Common myeloid progenitor, CD34-positive (primary cell): ENCODE measurements at places on chromosomes 6 and 20.

DNA sequence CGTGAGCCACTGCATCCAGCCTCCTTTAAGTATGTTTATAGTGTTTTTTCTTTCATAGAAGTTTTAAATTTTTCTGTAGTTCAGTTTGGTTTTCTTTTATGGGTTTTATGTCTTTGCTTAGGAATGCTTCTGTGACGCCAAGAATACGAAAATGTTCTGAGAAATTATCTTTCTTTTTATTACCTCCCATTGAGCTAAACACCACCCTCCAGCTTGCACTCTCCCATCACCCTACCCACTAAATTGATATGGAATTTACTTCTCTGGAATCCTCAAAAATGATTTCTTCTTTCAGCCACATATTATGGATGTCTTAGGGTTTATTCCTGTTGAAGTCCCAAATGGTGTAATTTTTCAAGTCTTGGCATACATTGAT is 38.1 kb downstream of the JARID2 start:
- no peak for DNase-seq

GRCh38 chr20:37839432-37839827 is 63.5 kb upstream of the VSTM2L start:
- no peak for DNase-seq

- DNase-seq: no peak
Observed at GRCh38 chr6:85353012-85353411, 96.9 kb upstream of the NT5E start.

DNA sequence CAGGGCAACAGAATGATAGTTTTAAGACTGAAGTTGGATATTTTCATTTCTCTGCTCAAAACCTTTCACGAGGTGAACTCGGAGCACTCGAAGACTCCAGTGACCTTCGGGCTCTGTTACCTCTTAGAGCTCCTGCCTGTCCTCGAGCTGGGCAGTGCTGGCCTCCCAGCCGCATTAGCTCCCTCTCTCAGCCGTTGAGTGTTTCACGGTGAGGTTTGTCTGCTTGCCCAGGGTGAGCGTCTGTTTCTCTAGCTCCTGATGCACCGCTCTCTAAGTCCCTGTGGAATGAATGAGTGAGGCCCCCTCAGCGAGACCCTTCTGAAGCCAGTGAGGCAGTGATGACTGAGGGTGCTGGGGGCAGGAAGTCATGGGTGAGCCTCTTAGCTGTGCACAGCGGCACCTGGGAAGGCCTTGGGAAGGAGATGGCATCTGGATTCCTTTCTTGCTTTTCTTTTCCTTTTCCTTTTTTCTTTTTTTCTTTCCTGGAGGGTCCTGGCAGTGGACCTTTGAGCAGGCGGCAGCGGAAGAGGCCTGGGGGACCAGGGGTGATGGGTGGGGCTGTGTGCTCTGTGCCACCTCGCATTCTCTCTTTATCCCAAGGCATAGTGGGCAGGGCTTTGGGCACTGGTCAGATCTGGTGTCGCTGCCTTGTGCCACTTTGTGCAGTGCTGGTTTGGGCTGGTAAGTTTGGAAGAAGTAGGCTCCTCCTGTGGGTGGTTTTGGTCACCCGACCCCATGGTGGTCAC is 2.2 kb downstream of the PSMG4 start:
- DNase-seq: no peak

GRCh38 chr20:3728876-3729275 is 3.6 kb upstream of the HSPA12B start:
- DNase-seq: no peak

DNA sequence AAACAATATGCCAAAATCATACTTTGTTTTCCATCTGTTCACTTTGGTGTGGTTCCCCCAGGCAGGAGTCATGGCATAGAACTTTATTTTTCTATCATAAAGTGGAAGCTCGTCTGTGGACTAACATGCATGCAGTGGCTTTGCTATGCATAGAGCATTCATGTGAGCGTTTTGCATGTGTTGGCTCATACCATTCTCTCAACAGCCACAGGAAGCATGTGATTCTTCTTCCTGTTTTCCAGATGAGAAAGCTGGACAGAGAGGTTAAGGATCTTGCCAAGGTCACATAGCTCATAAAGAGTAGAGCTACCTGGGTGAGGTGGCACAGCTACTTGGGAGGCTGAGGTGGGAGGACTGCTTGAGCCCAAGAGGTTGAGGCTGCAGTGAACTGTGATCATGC is 123.4 kb upstream of the HDGFL1 start:
- no peak for DNase-seq

DNA sequence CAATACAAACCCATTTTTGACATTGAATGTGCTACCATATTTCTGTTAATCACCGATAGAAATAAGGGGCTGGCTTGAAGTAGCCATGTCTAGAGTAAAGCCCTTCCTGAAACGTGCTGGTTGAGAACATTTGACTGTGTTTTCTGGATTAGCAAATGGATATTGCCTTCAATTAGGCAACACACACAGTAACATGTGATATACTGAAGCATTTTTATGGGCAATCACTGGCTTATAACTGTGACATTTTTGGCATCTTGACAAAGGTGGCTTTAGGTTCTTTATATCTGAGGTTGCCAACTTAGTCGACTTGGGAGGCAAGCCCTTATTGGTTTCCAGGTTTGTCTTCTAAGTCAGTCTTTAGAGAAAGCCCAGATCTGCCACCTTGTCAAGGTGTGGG is 292.9 kb downstream of the BTBD3 start:
- peak; percentile 1 for DNase-seq

DNA sequence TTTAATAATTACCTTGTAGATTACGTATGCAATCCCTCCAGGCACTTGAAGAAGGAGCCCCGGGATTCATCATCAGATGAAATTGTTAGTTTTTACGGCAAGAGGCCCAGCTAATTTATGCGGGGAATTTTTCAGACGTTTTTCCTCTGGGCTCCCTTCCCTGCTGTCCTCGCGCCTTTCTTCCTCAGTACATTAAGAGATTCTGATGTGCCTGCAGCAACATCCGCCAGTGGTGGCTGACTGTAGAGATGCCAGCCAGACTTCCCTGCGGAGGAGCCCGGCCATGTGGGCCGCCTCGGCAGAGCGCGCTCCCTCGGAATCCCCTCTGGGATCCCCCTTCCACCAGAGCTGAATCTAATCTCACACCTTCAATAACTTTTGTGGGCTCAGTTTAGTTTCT is 46.4 kb upstream of the POU3F2 start:
- DNase-seq: no peak

DNA sequence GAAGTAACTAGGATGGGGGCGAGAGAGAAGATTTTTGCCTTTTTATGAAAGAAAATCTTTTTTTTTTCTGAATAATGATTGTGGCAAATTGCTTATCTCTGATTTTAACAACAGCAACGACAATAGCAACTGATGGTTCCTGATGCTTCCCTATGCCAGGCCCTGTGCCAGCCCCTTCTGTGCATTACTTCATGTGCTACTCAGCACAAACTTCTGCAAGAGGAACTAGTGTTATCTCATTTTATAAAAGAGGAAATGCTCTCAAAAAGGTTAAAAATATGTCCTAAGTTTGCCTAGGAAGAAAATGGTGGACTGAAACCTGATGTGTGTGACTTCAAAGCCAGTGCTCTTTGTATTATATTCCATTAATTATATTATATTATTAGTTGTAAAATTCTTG is 74.0 kb upstream of the RALGAPA2 start:
- DNase-seq: peak; percentile 45

DNA sequence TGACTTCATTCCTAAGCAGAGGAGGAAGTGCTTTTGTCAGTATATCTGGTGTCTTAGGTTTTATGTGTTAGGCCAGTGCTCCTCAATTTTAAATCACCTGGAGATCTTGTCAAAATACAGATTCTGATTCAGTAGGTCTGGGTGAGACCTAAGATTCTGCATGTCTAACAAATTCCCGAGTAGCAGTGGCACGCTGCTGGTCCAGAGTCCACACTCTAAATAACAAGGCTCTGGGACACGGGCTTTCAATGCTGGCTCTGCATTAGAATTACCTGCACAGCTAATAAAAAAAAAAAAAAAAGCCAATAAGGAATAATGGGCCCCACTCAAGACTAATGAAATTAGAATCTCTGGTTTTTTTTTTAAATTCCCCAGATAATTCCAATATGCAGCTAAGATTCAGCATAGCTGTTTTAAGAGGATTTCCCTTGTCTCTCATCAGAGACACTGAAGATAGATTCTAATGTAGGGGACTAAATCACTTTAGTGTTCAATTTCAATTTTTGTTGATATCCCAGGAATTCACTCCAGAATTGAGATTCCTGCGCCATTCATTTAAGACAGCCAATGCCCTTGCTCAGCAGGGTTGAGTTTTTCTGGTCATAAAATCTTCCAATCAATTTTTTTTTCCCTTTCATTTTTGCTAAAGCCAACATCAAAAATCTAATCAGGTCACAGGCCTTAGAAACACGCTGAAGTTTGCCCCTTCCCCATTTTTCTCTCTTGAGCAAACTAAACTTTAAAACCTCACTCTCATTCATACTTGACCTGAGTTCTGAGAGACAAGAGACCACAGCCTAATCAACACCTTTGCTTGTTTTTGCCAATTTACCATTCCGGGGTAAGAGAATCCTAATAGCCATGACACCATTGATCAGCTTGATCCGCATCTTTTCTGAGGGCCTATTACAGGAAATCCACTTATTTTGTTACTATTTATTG is 2.4 kb downstream of the TDP2 start:
- no peak for DNase-seq

- peak; percentile 68 for DNase-seq
Observed at GRCh38 chr20:20083807-20084206, 31.5 kb downstream of the CFAP61 start.

DNA sequence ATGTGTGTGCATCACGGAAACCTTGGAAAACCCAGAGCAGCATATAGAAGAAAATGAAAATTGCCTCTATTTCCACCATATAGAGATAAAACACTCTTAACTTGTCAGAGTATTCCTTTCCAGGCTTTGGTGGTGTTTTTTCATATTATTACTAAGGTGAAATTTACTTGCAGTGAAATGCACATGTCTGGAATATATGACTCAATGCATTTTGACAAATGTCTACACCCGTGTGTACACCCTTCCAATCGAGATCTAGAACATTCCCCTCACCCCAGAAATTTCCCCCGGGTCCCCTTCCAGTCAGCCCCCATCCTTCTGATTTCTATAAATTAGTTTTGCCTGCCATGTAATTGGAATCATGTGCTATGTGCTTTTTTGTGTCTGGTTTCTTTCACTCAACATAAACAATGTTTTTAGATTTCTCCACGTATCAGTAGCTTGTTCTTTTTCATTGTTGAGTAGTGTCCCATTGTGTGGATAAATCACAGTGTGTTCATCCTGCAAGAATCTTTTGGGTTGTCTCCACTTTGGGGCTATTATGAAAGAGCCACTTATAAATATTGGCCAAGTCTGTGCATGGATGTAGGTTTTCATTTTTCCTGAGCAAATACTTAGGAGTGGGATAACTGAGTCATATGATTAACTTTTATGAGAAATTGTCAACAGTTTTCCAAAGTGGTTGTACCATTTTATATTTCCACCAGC is 19.9 kb upstream of the PREX1 start:
- no peak for DNase-seq

GRCh38 chr6:111865909-111866546 is 7.2 kb downstream of the FYN start:
- DNase-seq: no peak

- no peak for DNase-seq
Observed at GRCh38 chr20:48209102-48209501, 423.8 kb upstream of the SULF2 start.

- DNase-seq: no peak
Observed at GRCh38 chr6:30163918-30164654, 740 bp downstream of the TRIM15 start.

GRCh38 chr6:31621320-31621939 is 915 bp downstream of the PRRC2A start:
- no peak for DNase-seq

- no peak for DNase-seq
Observed at GRCh38 chr6:2554651-2555260, 196.0 kb downstream of the MYLK4 start.
